ENCODE measurements at places on chromosomes 4 and X.

- DNase-seq = no peak
Observed at GRCh38 chr4:56511098-56511497, 5.5 kb downstream of the ARL9 start.

DNA sequence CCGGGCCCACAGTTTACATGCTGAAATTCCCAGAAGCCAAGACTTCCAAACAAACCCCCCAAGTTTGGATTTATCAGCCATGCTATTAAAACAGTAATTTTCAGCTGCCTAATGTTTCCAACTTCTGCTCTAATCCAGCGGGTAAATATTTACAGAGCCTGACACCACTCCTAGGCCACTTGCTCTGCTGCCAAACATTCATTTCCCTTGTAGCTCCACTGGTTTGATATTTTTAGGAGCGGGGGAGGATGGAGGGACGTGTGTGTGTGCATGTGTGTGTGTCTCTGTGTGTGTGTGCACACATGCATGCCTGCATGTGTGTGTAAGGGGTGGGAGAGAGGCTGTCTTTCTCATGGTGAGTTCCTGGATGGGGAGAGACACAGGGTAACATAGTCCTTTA, 115.7 kb upstream of the PJA1 start:
- no peak for DNase-seq

DNA sequence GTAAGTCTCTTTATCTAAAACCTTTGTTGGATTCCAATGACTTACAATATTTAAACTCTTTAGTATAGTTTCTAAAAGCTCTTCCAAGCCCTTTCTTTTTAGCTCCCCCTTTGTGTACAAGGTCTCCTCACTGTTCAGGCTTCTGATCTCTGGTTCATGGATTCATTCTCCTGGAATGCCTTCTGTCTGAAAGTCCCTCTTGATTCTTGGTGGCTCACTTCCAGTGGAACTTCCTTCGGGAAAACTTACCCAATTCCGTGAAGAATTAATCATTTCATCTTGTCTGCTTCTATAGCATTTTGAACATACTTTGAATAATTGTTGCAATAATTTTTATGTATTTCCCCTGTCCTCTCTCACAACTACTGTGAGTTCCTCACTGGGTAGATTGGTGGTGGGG, 3.6 kb downstream of the ARHGAP24 start:
- no peak for DNase-seq

- DNase-seq = no peak
Observed at GRCh38 chrX:45506149-45506730, 305.6 kb upstream of the DIPK2B start.

GRCh38 chrX:50067435-50068284, 133.1 kb downstream of the AKAP4 start:
- no peak for DNase-seq

DNA sequence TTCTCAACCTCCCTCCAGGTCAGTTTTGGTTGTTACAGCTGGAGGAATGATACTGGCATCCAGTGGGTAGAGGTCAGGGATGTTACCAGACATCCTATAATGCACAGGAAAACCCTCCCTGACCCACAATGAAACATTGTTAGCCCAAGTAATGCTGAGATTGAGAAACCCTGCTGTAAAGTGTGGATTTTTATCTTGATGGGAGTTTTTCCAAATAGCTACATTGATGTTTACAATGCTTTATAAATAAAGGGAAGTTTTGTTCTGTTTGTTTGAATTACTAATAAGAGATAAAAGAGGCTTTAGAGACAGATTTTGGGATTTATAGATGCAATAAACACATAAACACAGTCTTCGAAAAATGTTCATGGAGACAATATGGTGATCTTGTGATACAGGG, 194.0 kb upstream of the NUDT6 start:
- no peak for DNase-seq

DNA sequence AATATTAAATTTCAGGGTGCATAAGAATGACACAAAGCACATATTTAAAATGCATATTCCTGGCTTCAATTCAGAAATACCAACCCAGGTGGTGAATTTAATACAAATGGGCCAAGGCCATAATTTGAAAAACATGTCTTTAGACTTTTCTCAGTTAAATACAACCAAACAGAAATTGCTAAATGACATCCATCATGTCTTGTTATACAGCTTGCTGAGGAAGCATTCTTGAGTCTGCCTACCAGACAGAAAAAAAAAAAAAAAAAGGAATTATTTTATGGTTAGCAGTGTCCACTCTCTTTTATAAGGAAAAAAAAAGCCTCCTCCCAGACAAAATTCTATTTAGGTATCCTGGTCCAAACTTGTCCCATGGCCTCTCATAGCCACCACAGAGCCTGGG, 119.1 kb downstream of the PAPSS1 start:
- no peak for DNase-seq

DNA sequence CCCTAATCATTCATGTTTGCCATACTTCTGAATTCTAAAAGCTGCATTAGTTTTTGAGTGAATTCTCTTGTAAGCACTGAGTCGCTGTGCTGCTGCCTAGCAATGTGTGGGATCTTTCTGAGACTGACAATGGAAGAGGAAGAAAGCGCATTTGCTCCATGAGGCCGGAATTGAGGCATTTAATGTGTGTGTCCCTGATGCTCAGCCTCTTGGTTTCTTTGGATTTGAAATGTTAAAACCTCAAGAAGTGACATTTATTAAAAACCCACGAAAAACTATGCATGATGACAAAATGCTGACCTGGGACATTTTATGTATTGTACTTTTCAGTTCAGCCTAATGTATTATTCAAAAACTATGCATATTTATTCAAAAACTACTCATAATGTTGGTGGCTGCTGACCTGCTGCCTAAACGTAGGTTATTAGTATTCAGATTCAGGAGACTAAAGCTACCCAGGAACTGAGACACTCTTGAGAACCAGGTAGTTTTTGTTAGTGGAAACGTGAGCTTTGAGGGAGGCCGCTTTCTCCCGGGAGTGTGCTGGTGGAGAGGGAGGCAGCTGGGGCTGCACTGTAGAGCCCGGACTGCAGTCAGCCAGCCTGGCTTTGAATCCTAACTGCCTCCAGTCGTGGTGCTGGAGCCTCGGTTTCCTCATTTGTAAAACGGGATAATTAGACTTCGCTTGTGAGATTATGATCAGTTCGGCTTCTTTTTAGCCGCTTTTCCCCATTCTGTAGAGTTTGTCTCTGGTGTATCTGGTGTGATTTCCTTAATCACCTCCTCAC, 11.3 kb downstream of the RGS12 start:
- DNase-seq = no peak

GRCh38 chrX:48076343-48076742, 4.9 kb upstream of the ZNF630 start:
- DNase-seq = no peak

- DNase-seq = no peak
Observed at GRCh38 chrX:883588-883987, 253.0 kb downstream of the SHOX start.

Measured in thymus (tissue), 14 donors.